ENCODE measurements at places on chromosomes 16 and 17.

DNA sequence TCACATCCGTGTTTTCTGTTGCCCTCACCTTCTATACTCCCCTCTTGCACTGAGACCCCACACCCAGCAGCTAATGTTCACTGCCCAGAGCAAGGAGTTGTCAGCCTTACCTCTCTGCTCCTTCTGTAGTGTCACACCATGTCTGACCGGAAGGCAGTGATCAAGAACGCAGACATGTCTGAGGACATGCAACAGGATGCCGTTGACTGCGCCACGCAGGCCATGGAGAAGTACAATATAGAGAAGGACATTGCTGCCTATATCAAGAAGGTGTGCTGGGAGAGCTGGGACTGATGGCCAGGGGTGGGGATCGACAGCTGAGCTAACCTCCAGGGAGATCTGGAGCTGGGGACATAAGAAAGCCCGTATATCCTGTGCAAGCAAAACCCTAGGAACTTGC, 3.7 kb downstream of the DYNLL2 start:
- no peak for DNase-seq

- peak; percentile 67 for DNase-seq
These were observed 713 bp downstream of the COX11 start for GRCh38 chr17:54967621-54968261.

GRCh38 chr16:60064026-60064425, 1329.9 kb upstream of the GOT2 start:
- no peak for DNase-seq

GRCh38 chr17:9817086-9817485, 4.8 kb downstream of the GSG1L2 start:
- peak; percentile 80 for DNase-seq

- peak; percentile 84 for DNase-seq
These were observed at the start of gene CISD3 for GRCh38 chr17:38729886-38730525. Gene CISD3, plus strand, starts transcription at chr17:38730341. Its CDS starts 18 bp downstream, at chr17:38730359.

DNA sequence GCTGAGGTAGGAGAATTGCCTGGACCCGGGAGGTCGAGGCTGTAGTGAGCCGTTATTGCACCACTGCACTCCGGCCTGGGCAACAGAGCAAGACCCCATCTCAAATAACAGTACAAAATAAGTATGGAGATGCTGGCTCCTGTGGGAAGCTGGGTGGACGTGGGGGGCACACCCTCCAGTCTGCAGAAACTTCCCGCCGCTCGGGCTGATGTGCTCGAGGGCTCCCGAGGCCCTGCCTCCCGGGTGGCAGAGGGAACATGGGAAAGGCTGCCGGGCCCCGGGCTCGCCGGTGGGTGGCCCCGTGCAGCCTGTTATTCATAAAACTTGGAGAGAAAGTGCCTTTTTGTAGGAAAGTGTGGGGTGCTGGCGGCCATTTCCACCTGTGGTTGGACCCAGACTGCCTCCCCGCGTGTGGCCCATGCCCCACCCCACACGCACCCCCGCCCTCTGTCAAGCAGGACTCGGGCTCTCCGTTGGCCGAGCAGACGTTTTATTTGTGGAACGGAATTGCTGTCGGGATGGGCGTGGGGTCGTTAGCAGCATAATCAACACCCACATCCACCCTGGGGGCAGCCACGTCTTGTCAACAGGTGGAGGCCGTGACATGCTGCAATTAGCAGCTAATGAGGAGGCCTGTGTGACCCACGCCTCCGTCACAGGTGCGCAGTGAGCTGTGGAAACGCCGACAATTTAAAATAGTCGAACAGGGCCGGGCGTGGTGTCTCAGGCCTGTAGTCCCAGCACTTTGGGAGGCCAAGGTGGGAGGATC, 7.4 kb upstream of the CIAO3 start:
- DNase-seq, result no peak

DNA sequence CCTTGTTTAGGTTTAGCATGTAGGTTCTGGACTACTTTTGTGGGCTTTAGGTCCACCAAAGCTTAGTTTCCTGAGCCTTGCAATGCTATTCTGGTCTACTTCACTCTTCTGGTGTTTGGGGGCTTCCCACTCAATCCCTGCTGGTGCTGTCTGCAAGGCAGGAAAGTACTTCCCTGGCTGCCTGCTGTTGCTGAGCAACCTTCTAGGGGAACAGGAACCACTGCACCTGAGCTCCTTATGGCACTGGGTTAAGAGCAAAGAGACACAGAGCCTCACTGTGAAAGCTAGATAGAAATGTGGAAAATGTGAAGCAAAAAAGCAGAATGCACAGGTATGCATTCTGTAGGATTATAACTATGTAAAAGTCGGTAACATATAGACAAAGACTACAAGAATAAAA, 17.0 kb downstream of the MPO start:
- DNase-seq, result no peak

- peak; percentile 65 for DNase-seq
These were observed 6.4 kb downstream of the WNT3 start for GRCh38 chr17:46811978-46812583.

All from mesendoderm (in vitro differentiated cells).